ENCODE measurements at places on chromosomes 7 and 10.

DNA sequence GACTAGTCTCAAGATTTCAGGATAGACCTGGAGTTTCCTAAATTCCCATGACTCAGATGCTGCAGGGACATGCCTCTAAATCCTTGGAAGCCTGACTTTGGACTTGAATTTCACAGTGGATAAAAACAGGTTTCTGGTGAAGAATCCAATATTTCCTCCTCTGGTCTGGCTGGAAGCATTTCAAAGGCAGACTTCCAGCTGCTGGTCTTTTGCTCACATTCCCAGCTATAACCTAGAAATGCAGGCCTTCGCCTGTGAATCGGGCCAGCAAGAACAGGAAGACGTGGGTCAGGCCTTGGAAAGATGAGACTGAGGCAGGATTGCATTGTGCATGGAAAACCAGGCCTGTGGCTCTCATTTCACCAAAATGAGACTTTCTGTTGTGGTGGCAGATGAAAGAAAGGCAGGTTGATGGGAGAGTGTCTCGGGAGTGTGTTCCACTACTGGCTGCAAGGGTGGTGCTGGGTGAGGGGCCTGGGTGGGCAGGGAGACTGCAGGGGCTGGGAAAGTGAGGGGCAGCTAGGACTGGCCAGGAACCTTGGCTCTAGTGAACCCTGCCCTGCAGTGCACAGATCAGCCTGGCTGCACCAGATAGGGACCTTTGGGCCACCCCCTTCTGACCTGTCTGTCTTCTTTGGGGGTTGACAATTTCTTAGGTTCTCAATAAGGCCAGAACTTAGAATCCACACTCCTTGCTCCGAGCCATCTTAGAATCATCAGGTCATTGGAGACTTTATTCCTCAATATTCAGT, 488.8 kb upstream of the MKI67 start:
- DNase-seq = no peak

- no peak for DNase-seq
These were observed 234.7 kb upstream of the TCERG1L start for GRCh38 chr10:131546086-131546810.

DNA sequence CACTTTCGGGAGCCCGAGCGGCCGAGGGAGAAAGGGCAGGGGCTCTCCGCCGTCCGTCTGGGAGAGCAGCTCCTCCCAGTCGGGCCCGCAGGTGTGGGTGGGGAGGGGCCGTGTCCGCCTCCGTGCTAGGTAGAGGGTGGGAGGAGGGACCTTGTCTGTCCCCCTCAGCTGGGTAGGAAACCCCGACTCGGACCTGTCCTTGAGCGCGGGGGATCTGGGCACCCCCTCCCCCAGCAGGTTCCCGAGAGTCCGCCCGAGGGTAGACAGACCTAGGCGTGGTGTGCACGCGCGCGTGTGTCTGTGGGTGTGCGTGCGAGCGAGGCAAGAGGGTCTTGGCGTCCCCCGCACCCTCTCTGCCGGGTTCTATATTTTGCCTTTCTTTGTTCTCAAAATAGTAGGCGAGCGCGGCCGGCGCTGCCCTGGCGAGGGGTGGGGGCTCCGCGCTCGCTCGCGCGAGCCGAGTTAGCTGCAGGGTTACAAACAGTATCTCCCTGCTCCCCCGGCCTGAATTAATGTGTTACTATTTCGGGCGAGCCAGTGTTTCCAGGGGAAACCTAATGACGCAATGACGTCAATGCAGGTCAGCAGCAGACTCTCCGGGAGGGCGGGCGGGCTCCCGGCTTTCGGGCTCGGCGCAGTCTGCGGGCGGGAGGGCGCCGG, 73.9 kb upstream of the LEP start:
- DNase-seq = no peak

DNA sequence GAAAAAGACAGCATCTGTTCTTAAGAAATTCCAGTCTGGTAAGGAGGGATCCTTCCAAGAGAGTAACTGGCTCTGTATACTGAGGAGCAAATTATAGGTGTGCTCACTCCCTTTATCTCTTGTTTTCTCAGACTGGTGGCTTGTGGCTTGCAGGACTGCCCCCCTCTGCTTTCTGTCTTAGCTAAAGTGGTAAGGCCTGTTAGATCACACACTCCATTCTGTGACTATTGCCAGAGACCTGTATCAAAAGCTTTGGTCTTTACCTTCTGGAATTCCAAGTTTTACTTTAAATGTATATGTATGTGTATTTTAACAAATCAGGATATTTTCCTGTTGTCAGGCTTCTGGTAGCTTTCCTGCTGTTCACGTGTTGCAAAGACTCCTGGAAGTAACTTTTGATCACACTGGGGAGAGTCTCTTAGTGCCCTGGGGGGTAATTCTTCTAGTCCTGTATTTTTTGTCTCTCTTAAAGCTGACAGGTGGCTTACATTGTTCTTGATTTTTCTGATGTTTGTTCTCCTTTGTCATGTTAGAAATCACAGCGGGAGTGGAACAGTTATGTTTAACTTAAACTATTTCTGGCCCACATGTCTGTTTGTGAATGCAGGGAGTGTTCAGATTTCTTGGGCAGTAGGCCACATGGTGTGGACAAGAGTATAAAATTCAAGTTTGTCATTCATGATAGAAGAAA, 99.0 kb downstream of the PLPP4 start:
- no peak for DNase-seq

DNA sequence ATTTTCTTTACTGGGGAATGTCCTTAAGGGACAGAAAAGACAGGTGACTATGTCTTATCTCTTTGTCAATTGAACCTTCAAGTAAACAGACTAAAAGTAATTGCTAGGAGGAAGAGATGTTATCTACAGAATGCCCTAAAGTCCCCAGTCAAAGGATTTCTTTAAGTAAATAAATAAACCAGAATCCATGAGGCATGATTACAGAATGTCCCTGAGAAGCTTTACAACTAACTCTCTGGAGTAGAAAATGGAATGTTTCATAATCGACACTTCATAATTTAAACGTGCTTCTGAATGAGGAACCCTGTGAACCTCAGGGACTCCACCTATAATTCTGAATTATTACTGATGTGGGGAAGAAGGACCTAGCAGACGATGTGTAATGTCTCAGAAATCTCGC, 187.9 kb upstream of the IMMP2L start:
- no peak for DNase-seq

- DNase-seq = no peak
These were observed 235.5 kb upstream of the PLXDC2 start for GRCh38 chr10:19580691-19581090.
